ENCODE measurements at places on chromosomes 11 and 22. TPM values are rescaled to one million over a fixed set of nuclear protein-coding genes. Genes with fewer than 3 reads are reported as not detected.

The L3MBTL2 gene
- 25.6 TPM for total RNA-seq

The POU2AF3 gene
- total RNA-seq = not detected

The DEFB131B gene
- not detected for total RNA-seq

The MICALL1 gene
- total RNA-seq = 27.3 TPM

The SIPA1 gene
- total RNA-seq = 25.2 TPM

The DEUP1 gene
- total RNA-seq = not detected

The PTGDR2 gene
- total RNA-seq = 0.44 TPM

The IRAG1 gene
- total RNA-seq = 7.0 TPM
